ENCODE measurements at places on chromosomes 2 and 18. TPM values are rescaled to one million over a fixed set of nuclear protein-coding genes. Genes with fewer than 3 reads are reported as not detected.

DNA sequence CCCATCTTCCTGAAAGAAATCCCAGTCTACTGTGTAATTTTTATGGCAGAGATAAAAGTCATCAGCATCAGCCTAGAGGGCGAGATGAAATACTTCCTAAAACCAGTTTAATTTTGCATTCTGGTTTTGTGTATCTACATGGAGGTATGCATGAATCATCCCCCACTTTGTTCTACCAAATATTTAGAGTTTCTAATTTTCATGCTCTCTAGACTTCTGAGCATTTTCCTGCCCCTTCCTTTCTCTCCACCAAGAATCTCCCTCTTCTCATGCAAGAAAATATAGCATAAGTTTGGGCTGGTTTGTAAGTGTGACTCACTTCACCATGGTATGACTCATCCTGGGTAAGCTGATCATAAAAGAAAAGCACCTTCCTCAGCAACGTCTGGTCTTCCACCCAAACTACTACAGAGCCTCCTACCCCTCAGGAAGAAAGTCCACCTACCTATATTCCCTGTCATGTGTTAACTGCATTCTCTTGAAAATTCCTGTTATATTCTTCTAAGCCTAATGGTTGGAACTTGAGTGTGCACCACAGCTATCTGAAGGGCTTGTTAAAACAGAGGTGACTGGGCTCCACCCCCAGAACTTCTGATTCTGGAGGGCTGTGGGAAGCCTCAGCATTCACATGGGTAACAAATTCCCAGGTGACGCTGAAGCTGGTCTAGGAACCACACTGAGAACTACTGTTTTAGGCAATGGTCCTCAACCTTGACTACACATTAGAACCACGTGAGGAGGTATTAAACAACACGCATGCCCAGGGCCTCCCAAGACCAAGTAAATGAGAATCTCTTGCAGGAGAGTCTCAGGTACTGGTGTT lies 37.4 kb upstream of the RAPGEF4 start:
- no peak for DNase-seq

Gene RAB6C
- 0.48 TPM for polyA plus RNA-seq

Gene HOXD9
- 10.5 TPM for polyA plus RNA-seq

DNA sequence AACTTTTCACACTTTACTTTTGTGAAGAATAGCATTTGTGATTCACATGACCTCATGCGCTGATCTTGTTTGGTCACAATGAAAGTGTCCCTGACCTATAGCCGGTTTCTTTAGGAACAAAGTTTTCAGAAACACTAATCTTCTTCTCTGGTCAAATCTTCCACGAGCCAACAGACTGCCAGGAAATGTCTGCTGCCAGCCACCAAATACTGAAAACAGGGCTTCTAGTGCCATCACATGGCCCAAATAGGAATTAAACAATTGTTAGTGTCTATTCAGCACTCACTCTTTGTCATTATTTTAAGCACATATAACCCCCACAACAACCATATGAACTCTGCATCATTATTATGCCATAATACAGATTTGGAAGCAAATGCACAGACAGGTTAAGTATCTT lies 286.5 kb upstream of the SYT4 start:
- DNase-seq = no peak

Gene PEX13
- polyA plus RNA-seq = 20.7 TPM

Gene PIEZO2
- 19.0 TPM for polyA plus RNA-seq

Gene SIX3
- polyA plus RNA-seq = not detected

GRCh38 chr2:98772536-98772935 lies 41.6 kb upstream of the MGAT4A start:
- no peak for DNase-seq

DNA sequence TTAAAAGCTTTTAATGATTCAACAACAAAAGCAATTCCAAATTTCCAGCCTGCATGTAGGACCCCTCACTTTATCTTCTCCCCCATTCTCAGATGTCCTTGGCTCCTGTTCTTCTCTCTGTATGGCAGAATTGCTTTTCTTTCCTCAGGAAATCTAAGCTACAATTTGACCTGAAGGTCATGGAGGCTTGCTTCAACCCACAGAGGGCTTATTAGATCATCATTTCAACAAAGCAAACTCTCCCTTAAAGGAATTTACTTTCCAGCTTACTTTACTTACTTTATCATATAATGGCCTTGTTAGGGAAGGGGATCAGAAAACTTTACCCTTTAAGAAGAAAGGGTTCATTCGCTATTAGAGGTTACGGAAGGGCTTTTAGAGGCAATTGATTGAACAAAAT lies 211.5 kb downstream of the RAD51AP2 start:
- no peak for DNase-seq

GRCh38 chr2:120919216-120919615 lies 183.5 kb downstream of the GLI2 start:
- no peak for DNase-seq

Gene SUPT7L
- 33.8 TPM for polyA plus RNA-seq

Gene OTX1
- 0.06 TPM for polyA plus RNA-seq

DNA sequence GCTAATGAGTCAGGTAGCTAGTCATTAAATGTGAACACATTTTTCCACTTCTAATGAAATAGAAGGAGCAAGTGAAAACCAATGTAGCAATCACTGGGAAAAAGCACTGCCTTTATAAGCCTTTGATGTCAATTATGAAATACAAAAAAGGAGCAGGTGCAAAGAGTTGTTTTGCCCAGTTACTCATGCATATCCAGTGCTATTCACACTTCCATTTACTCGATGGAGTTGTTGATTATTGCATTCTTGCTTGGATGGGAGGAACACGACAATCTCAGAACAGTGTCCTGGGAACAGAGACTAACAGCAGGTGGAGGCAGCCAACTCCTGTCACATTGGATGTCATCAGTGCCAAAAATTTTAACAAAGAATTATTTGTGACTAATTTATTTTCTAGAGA lies 372.5 kb downstream of the CBLN2 start:
- DNase-seq = no peak

DNA sequence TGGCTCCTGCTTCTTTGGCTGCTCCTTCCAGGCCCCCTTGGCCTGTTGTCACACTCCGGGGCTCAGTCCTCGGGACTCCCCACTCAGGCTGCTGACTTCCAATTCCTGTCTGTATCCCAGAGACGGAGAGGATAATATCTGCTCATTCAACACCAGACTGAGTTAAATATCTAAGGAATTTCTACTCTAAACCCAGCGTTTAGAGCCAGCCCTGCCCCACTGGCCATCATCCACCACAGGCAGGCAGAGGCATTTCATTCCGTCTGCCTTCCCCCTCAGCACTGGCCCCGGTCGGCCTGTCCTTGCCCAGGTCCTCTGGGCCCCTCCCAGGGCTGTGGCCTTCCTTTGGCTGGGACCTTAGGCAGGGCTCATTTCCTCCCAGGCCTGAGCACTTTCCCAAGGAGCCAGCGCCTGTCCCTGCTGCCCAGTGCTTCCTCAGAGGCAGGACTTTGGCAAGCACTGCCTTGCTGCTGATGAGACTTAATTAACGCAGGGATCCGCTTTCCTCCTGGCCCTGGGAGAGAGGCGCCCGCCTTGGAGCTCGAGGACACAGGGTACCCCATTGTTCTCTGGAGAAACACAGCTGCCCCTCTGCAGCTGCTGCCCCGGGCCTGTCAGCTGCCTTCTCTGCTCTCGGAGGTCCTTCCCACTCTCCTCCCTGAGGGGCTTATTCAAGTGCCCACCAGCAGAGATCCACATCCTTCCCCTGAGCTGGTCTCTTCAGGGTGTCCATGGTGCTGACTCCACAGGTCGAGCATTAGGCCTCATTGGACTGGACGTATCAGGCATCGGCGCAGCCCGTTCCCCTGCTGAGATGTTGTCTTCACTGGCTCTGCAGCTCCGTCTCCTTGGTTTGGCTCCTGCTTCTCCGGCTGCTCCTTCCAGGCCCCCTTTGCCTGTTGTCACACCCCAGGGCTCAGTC lies 42.8 kb downstream of the ATOH8 start:
- DNase-seq = no peak

DNA sequence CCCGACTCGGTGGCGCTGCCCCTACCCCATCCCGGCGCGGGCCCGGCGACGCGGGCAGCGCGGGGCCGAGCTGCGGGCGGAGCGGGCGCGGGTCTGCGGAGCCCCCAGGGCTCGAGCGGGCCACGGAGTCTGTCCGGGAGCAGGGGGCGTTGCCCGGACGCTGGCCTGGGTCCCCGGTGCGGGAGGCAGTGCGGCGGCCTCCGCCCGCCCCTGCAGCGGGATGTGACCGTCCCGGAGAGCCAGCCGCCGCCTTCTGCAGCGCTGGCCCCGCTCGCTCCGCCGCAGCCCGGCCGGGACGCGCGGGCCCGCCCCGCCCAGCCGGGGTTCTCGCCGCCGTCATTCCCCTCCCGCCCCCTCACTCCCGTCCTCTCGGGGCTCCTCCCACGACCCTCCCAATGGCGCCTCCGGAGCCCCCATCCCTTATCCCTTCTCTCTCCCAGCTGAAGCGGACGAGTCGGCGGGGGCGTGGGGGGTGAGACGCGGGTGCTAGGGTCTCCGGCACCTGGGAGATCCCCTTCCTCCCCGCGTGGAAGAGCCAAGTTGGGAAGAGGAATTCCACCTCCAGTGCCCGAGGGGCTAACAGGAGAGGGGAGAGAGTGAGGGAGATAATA lies at the start of gene FNDC4:
TSS of gene FNDC4 (minus strand) at position 257 of the 611 bp plus-strand sequence. CDS start 521 bp downstream, outside the sequence.
- DNase-seq = peak; percentile 40

Gene COL4A3
- polyA plus RNA-seq = 0.03 TPM

DNA sequence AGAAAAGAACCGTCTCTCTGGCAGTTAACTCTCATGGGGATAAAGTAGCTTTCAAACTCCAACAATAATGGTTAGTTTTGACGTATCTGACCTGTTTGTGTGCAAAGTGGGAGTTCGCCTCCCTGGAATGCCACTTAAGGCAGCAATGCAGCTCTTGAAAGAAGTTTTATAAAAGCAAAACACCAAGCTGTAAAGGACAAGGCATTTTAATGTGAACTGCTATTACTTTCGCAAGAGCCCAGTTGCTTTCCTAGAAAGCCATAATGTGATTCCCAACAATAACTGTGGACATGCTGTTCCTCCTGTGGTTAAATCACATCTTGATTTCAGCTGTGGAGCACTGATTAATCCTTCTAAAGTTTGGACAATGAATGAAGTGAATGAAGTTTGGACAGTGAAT lies 303.7 kb downstream of the PTPRM start:
- no peak for DNase-seq

Gene TDRD15
- not detected for polyA plus RNA-seq

DNA sequence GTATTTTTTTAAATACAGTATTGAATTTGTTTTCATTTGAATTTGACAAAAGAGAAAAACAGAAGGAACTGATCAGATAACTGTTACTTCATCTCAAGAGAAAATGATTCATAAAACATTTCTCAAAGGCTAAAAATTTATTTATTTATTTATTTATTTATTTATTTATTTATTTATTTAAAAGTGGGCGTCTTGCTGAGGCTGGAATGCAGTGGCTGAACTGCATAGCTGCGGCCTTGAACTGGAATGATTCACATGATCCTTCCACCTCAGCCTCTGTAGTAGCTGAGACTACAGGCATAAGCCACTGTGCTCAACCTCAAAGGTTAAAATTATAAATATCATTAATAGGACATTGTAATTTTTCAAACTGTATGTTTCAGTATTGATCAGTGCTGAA lies 4.5 kb upstream of the PUM2 start:
- DNase-seq = no peak

GRCh38 chr18:10252494-10252893 lies 201.9 kb upstream of the APCDD1 start:
- no peak for DNase-seq

DNA sequence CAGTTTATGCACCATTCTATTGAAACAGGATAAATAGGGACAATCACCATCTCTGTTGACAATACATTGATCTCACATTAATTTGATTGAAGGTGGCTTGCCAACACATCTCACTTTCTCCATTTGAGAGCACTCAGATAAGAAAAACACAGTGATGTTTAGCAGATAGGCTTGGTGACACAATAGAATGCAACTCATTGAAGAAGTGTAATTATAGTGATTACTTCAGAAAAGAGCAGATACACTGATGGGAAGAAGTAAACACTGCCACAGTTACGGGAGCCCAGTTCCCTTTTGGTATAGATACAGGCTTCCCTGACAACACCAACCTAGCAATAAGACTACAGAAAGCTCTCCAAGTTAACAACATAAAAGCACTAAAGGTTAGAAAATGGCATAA lies 89.1 kb downstream of the FIGN start:
- DNase-seq = no peak

Gene HOXD12
- not detected for polyA plus RNA-seq

DNA sequence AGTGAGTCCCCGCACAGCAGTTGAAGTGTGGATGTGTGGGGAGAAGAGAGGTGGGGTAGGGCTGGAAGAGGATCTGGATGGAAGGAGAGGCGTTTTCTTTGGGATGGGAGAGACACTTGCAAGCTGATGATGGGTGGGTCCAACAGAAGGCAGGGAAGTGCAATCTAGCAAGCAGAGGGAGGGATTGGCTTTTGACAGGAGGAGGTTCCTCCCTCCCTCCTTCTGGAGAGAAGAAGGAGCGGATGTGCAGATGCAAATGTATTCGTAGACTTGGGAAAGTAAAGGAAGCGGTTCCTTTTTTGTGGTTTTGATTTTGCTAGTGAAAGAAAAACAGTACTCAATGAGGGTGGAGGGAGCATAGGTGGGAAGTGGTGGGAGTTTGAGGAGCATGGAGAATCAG lies 48.9 kb downstream of the LAMA3 start:
- no peak for DNase-seq

GRCh38 chr2:118723394-118723793 lies 124.1 kb downstream of the EN1 start:
- no peak for DNase-seq

GRCh38 chr2:13414897-13415296 lies 698.2 kb downstream of the TRIB2 start:
- DNase-seq = no peak

DNA sequence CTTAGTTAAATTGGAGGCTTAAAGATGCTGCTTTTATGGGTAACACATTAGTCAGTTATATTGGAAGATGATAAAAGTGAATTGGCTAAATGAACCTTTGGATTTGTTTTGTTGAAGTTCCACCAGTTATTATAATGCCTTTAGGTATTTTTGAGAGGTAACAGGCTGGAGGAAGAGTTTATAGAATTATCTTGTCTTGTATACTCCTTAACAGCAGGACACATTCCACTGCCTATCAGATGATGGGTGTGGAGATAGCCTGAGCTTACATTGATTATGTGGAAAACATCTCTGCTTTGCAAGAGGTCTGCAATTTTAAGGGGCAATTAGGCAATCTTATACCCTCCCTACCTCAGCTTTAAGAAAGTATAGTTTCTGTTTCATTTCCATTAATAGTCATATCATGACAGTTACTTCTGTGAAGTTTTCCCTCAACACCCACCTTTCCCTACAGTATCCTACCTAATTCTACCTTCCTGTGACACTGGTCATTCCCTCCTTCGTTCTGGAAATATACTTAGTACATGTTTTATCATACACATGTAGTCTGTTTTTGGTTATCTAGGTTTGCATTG lies 403.7 kb upstream of the SPRED2 start:
- no peak for DNase-seq

Measured in hindlimb muscle (tissue), 1 donor.